ENCODE measurements at places on chromosomes 4 and X.
A peak's percentile ranks its signal among the peaks of the same experiment; 100 is the strongest.

GRCh38 chr4:64489628-64490027 is 80.4 kb upstream of the TECRL start:
- DNase-seq, result no peak

GRCh38 chr4:40763228-40763716 is 13.5 kb downstream of the NSUN7 start:
- DNase-seq, result peak; percentile 47

DNA sequence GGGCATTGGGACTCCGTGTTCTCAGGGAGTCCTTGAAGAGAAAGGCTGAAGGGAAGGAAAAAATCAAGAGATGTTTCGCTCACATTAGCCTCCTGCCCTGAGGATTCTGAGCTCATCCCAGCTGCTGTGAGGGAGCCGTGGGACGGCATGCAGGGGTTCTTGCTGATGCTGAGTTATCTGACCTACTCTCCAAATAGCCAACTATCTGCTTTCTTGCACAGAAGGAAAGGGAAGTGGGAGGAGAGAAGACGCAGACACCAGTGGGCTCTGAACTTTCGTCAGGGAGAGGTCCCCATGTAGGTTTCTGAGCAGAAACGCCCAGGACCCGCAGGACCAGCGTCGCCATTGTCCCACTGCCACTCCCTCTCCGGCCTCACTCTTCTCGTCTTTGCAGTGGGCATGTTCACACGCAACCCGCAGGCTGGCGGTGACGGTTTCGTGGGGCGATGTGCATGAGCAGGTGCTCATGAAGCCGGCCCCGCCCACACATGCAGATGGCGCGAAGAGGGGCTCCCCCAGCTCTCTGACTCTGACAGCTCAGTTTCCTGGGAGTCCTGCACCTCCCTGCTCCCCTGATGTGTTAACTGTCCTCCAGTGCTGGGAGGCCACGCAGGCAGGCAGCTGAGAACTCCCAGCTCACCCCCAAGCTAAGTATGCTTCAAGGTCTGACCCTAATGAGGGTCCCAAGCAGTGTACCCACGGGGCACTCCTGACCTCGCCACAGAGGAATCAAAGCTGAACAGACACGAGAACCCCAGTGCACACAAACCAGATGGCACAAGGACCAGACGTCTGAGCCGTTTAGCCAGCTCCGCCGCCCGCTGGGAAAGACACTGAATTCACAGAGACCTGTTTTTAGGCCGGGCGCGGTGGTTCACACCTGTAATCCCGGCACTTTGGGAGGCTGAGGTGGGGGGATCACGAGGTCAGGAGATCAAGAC is 13.6 kb upstream of the ABLIM2 start:
- DNase-seq, result peak; percentile 24

- DNase-seq, result peak; percentile 51
Measured at GRCh38 chr4:2793586-2794485, 951 bp downstream of the SH3BP2 start.

- peak; percentile 33 for DNase-seq
Measured at GRCh38 chr4:76665153-76665552, 230.1 kb downstream of the SHROOM3 start.

GRCh38 chr4:70700712-70701111 is 12.4 kb downstream of the UTP3 start:
- no peak for DNase-seq

GRCh38 chrX:35726176-35726575 is 72.0 kb upstream of the MAGEB16 start:
- DNase-seq, result peak; percentile 18
